ENCODE measurements at places on chromosomes 5 and 9.

DNA sequence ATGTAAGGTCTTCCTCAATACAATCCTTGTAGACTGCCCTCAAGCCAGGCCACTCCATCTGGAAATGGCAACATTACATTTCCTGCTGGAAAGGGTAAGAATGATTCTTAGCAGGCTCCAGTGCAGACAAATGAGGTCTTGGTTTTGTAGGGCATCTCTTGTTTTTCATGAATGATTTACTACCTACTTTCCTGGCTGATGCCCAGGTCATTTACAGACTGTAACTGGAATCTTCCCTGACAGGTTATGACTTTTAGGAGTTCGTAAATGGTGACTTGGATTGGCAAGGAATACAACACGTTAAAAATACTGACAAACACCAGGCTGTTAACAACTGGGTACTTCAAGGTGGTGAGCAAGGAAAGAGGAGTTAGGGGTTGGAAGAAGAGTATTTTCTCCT lies 510.5 kb upstream of the TNC start:
- DNase-seq, result no peak

- peak; percentile 42 for DNase-seq
Observed at GRCh38 chr9:133850937-133851336, 112.8 kb upstream of the SARDH start.

- DNase-seq, result no peak
Observed at GRCh38 chr9:120018037-120018436, 561.9 kb downstream of the CDK5RAP2 start.

DNA sequence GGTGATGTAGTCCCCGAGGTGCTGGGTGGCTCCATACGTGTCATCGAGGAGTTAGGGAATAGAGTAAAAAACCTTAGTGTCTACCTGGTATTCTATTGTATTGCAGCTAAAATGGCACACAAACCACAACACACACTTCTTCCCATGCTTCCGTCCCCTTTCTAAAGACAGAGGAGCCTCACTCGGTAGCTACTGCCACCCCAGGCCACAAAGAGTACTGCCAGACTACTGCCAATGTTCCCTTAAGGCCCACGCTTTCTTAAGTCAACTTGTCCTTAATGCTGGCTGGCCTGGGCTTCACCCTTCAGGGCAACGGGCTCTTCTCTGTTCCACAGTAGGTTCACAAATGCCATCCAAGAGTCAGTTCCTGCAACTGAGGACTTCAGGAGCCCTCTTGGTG lies 673.0 kb downstream of the ELAVL2 start:
- DNase-seq, result no peak

GRCh38 chr9:86695910-86696424 lies 251.3 kb downstream of the GAS1 start:
- DNase-seq, result no peak

GRCh38 chr9:76921165-76921564 lies 15.3 kb upstream of the PRUNE2 start:
- DNase-seq, result no peak

DNA sequence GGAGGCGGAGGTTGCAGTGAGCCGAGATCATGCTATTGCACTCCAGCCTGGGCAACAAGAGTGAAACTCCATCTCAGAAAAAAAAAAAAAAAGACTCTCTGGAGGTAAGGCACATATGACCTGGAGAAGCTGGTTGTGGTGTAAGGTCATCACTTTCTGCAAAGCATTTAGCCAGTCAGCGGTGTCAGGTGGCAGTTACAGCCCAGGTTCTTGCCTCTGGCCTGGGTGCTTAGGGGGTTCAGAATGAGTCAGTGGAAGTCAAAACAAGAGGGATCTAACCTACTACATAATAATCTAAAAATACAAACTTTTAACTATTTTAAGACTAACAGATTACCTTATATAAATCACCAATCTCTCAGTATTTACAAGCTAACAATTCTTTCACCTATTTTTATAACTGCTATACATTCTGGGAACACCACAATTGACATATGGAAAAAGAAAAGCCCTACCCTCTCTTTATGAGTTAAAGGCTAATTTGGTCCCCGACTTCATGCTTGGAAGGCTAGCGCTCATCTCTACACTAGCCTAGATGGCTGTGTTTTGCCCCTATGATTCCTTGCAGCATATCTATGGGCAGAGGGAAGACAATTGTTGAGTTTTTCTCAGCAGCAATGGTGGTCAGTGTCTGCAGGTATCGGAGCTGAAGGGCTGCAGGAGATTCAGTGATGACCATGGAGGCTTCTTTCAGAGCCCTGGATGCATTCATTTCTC lies 29.2 kb downstream of the STOM start:
- no peak for DNase-seq

DNA sequence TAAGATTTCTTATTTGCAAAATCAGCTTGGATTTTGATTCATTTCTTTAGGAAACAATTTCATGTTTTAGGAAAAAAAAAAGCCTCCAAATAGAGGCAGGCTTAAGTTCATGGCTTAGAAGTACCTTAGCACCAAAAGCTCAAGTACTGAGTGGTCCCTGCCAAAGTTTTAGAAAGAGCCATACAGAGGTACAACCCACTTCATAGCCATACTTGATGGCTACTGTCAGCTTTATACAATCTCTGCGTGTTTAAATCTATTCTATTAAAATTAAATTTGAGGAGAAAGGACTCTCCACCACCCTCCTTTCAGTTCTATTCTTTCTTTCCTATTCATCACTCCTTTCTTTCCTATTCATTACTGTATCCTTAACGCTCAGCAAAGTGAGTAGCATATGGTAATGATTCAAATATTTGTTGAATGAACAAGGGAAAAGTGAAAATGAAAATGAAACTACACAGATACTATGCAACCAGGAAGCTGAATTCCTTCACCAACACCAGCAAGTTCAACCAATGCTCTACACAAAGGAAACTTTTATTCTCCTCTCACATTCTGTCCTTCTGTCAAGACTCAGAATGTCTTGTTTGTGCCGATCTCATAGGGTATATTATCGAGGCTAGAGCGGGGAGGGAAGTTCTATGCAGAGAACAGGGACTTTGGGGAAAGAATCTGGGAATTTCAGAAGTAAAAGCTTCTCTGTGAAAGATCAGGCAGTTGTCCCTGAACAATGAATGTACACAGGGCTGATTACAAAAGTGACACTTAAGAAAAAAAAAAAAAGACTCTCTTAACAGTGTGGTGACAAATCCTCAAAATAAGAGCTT lies 138.6 kb upstream of the SPEF2 start:
- peak; percentile 46 for DNase-seq

DNA sequence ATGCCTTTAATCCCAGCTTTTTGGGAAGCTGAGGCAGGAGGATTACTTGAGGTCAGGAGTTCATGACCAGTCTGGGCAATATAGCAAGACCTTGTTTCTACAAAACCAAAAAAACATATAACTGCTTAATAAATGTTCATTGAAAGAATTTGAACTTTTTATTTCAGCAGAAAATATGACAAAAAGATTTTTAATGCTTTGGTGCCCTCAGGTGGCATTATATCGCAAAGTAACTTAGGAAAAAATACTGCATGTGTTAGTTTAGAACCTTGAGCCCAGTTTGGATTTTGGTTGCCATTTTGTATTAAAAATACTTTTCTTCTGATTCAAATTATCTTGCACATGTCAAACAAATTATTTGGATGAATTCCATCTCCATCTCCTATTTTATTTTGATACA lies 103.2 kb downstream of the GPBP1 start:
- DNase-seq, result peak; percentile 39

GRCh38 chr5:15752663-15753285 lies 252.8 kb downstream of the FBXL7 start:
- no peak for DNase-seq

Data from trophoblast cell (in vitro differentiated cells and primary cell).